T-helper 17 cell (primary cell): ENCODE measurements at places on chromosomes 2 and 18.

DNA sequence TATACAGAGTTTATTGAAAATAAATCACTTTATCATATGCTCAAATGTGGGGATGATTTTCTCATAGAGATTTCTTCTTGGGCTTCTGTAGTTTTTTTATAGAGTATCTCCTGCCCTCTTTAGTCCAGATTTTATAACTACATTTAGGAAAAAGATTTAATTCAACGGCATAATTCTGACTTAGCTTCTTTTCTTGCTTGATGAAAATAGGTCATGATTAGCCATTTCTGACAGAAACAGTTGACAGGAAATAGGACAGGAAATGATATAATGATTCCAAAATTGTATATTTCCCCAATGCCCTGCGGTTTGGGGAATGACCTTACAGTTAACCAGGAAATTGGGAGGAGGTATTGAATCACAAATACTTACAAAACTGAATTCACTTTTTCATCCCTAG, 1531.9 kb upstream of the ACVR2A start:
- no peak for DNase-seq

DNA sequence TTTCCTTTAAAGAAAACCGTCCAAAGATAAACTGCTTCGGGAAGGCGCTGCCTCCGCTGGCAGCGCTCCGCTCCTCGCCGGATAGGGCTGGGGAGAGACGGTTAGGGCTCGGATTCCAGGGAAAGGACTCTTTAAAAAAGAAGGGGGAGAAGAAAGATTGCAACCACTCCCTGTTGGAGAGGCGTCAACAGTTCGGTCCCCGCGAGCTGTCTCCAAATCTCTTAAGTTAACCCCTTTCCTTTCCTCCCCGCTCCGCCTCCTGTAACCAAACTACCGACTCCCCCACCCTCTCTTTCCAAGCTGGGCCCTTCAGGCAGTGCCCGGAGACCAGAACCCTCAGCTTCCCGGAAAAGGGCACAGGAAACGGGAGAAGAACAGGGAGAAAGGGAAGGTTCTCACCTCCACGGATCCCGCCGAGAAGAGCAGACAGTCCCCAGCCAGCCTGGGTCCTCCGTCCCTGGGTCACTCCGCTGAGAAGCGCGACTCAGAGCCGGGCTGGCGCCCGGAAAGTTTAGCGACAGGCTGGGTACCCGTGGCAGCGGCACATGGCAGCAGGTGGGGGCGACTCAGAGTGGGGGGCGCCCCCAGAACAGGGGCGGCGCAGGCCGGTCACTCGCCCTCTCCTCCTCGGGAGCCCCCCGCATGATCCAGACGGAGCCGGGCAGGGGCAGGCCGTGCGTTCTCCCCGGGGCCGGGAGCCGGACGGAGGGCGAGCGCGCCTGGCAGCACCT, 675 bp downstream of the FZD5 start:
- DNase-seq: no peak

GRCh38 chr2:236988216-236988615, 97.5 kb upstream of the COPS8 start:
- no peak for DNase-seq

DNA sequence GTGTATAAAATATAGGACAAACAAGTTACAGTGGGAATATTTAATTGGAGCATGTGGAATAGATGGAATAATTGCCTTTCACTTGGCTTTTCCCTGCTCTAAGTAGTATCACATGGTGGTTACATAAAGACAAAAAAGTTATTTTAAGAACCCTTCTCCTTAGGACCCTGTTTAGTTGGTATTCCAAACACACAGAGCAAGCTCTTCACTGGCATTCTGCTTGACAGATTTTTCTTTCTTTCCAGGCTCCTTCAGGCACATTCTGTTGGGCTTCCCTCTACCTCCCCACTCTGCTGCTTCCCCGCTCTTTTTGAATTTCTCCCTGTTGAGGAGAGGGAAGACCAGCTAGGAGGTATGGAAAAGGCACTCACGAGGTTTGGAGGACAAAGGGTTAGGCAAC, 29.0 kb upstream of the DARS1 start:
- DNase-seq: no peak

- DNase-seq: no peak
Observed at GRCh38 chr2:213181712-213182111, 30.3 kb upstream of the IKZF2 start.
